ENCODE measurements at places on chromosomes 11 and 22.

DNA sequence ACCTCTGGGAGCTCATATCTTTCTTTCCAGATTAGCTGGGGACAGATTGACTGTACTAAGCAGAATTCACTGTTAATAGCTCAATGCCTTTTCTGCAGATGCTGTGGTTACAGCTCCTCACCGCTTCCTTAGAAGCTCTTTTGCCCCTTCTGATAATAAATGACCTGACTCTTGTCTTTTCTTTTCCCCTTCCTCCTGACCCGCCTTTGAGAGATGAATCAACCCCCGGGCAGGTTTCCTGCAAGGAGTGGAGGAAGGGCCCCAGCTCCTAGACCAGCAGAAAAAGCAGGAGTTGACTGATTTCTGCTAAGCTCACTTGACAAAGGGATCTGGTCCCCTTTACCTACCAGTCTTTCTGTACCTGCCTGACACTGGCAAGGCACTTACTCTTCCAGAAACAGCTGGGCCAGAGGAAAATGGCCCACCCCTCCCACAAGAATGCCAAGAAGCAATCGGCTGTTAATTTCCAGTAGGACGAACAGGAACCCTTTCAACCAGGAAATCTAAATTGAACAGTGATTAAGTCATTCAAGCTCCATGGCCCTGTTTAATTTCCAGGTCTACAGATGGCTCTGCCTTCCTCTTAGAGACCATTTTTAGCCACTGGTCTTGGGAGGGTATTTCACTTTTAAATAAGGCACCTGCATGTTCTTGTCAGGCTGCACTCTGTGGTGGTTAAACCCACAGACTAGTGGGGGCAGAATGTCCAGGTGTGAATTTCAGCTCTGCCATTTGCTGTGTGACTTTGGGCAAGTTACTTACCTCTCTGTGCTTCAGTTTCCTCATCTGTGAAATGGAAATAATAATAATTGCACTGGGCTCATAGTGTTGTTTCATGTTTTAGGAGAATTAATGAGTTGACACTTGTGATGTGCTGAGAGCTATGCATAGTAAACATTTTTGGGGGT lies 67.5 kb downstream of the PRR5L start:
- DNase-seq: no peak

- DNase-seq: no peak
Measured at GRCh38 chr11:74471037-74471436, 3.7 kb upstream of the KCNE3 start.

GRCh38 chr22:19798891-19799293 lies 38.3 kb downstream of the TBX1 start:
- no peak for DNase-seq

GRCh38 chr11:75463106-75463774 lies 30.2 kb upstream of the KLHL35 start:
- DNase-seq: no peak

DNA sequence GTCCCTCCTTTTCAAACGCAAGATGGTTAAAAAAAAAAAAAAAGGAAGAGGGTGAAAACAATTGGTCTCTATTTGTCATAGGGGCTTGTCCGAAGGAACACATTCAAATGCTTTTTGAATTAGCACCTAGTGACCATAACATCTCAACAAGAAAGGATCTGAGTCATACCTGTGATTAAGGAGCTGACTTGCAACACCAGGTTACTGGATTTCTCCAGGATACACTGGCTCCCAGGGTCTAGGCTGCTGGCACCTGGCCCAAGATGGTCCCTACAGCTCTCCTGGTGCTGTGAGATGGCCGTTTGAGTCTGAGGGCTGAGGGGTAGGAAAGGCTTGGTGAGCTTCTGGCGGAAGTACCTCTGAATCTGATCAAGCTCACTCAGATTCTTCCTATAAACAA lies 28.4 kb upstream of the UCP3 start:
- DNase-seq: no peak

DNA sequence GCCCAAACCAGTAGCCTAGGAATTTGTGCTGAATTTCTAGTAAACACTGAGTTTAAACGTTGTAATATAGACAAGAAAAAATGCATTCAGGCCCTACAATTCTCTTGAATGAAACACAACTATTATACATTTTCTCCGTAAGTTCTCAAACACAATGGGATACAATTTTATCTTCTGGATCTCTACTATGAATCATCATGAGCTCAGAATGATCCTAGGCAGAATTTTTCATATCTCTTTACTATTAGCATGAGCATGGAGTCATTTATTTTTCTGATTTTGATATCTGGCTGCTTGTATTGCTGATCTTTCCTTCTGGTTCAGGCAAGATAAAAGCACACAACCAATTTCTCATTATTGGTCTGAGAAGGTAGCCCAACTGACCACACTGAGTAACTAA lies 1123.4 kb upstream of the RAG2 start:
- DNase-seq: no peak

DNA sequence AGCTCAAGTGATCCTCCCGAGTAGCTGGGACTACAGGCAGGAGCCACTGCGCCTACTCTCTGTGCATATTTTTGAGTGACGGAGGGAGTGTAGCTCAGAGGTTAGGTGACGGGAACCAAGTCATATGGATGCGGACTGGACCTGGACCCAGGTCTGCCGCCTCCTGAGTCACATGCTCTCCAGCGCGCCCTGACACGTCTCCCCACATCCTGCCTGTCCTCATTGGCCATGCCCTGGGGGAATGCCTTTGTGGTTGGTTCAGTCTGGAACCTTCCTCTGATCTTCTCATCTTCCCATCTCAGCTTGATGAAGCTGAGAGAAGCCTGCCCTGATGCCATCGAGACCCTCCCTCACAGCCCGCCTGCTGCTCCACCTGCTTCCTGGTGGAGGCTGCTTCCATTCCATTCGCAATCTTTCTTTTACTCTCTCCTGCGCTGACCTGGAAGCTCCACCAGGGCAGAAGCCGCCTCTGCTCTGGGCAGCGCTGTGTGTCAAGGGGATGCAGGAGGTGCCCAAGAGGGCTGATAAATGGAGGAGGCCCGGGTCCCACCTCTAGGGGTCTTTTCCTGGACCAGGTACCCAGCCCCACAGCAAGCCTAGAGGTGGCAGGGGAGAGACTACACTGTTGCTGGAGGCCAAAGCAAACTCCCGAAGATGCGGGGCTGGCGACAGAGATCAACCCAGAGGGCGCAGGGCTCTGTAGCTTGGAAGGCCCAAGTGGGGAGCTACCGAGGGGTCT lies 13.9 kb upstream of the BAIAP2L2 start:
- no peak for DNase-seq

- no peak for DNase-seq
Measured at GRCh38 chr22:37163575-37164504, 14.1 kb upstream of the IL2RB start.

DNA sequence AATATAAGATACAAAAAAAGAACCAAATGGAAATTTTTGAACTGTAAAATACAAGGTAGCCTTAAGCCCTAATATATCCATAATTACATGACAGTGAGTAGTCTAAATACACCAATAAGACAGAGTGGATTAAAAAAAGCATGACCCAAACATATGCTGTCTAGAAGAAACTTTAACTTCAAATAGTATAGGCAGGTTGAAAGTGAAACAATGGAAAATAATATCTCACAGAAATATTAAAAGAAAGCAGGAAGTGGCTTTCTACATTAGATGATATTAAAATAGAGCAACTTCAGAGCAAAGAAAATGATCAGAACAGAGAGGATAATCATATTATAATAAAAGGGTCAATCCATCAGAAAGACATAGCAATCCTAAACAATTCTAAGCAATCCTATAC lies 21.8 kb downstream of the DCUN1D5 start:
- DNase-seq: no peak

GRCh38 chr11:4704790-4705334 lies 278 bp downstream of the MMP26 start:
- DNase-seq: no peak

- DNase-seq: no peak
Measured at GRCh38 chr11:106379712-106380111, 302.2 kb downstream of the AASDHPPT start.

GRCh38 chr11:4551346-4551979 lies 6.5 kb downstream of the OR52M1 start:
- DNase-seq: no peak

DNA sequence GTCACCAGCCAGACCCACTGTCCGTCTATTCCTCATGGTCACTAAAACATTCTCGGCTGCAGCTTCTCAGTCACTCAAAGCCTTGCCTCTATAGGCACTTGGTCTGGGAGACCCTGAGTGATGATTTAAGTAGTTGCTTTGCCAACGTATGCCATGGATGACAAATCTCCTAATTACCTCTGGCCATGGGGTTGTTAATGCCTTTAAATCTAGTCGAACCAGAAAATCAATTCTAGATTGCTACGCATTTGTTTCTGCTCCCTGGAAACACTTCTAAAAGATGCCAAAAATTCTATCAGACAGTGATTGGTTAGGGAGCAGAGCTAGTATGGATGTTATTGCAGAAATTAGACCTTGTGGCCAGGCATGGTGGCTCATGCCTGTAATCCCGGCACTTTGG lies 57.0 kb upstream of the RTL6 start:
- DNase-seq: no peak

DNA sequence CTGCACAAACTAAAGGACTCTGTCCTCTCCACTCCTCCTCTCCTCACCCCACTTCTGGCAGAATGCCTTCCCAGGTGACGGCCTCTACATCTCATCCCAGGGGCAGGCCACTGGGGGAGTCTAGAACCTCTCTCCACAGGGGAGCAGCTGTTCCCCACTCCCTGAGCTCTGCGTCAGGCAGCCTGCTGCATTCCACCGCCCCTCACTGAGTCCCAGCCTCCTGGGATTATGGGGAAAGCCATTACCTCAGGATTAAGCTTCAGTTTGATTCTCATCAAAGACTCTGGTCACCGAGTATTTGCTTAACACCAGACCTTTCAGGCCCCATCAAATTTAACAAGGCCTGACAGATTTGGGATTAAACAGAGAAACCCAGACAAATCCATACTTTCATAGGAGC lies 405.9 kb downstream of the NXPE2 start:
- no peak for DNase-seq

DNA sequence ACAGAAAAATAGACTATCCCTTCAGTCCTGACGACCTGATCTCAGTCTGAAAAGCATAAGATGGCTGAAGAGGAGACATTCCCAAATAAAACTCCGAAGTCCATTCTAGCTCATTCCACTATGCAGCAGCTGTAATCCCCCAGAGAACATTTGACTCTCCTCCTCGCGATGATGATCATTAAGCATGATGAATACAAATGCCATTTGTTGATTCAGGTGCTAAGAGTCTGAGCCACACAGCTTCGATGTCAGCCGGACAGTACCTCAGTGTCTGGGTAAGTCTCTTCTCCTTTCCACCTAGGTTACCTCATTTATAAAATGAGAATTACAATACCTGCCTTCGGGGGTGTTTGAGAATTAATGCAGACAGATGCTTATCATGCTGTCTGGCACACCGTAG lies 94.8 kb downstream of the TENM4 start:
- no peak for DNase-seq

DNA sequence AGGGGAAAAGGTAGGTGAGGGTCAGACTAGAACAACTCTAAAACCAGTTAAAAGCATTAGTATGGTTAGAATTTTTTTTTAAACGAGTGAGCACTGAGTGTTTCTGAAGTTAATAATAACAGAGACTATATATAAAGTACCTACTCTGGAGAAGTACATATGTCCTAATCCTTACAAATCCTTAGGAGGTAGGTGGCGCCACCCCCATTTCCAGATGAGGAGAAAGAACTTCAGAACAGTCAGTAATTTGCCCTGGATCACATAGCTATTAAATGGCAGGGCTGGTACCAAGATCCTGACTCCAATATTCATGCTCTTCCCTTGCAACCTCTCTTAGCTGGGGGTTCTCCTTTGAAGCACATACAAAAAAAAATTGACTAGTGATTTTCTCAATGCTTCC lies 80.5 kb downstream of the CLPB start:
- no peak for DNase-seq

DNA sequence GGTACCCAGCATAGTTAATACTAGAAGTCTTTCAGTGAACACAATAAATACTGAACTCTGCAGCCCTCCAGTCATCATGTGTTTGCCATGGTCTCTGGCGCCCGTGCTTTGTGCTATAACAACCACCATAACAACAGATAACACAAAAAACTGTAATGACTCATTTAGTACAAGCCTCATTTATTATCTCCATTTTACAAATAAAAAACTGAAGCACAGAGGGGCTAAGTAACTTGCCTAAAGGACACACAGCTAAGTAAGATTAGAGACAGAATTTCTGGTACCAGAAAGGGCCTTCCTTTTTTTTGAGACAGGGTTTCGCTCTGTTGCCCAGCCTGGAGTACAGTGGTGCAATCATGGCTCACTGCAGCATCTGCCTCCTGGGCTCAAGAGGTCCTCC lies 19.5 kb downstream of the RBFOX2 start:
- no peak for DNase-seq

- DNase-seq: peak; percentile 84
Measured at GRCh38 chr11:87368858-87369480, 331.2 kb downstream of the TMEM135 start.

DNA sequence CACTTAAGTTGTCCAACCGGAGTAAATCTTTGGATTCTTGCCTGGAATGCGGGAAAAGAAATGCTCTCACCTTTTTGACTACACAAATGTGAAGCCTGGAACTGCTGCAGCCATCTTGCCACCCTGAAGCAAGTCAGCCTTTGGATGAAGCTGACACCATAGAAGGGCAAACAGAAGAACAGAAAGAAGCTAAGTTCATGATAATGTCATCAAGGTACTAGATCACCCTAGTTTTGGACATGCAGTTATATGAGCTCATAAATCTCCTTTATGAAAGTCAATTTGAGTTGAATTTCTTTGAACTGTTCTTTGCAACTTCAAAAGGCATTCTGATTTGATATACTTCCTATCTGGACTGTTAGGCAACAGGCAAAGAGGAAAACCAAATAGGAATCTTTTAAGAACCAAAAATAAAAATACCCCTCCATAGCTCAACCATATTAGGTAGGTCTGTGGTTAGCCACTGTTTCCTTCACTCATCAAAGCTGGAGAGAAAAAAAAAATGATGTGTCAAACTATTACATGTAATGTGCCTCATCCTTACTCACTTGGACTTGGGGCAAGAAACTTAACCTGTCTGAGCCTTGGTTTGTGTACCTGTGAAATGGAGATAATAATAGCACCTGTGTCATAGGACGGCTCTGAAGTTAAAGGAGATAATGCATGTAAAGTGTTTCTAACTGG lies 91.9 kb downstream of the WT1 start:
- no peak for DNase-seq

GRCh38 chr22:28435982-28436381 lies 243.7 kb downstream of the TTC28 start:
- DNase-seq: no peak

GRCh38 chr11:46305295-46305694 lies 27.8 kb downstream of the CREB3L1 start:
- peak; percentile 52 for DNase-seq

DNA sequence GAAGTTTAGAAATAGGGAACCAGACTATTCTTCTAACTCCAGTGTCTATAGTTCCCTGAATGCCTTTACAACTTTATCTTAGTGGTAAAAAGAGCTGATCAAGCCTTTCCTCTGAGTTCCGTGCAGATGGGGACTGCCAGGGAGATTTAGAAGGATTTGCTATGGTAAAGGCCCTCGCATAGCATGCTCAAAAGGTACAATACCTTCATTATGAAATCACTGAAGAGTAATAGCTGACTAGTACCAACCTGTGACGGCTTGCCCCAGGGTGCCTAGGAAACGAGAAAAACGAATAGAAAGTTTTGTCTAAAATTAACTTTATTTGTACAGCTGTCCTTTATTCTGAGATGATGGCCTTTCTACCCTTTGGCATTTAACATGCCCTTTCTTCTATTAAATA lies 150.1 kb upstream of the ARHGAP42 start:
- DNase-seq: no peak

GRCh38 chr11:104529906-104530305 lies 366.0 kb upstream of the PDGFD start:
- no peak for DNase-seq

GRCh38 chr22:42697542-42698013 lies 23.1 kb downstream of the A4GALT start:
- DNase-seq: no peak

Data from hematopoietic multipotent progenitor cell (in vitro differentiated cells).